ENCODE measurements at places on chromosomes 3 and 15.

DNA sequence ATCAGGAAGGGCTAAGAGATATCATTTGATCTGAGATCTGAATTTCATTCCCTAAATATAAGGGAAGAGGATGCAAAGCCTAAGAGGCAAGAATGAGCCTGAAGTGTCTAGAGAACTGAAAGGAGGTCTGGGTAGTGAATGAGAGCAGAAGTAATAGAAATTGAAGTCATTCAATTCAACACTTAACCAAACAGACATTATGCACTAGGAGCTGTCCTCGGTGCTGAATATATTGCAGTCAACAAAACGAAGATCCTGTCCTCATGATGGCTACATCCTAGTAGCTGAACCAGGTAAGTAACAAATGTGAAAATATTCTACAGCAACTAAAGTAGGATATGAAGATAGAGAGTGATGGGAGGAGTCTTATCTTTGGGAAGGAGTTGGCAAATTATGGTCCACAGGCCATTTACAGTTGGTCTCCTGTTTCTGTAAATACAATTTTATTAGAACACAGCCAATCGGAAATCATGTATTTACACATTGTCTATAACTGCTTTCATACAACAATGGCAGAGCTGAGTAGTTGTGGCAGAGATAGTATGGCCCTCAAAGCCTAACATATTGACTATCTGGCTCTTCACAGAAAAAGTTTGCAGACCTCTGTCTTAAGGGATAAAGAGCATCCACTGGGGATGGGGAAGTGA, 192.9 kb upstream of the CADPS start:
- no peak for DNase-seq

- DNase-seq, result no peak
Measured at GRCh38 chr15:35308802-35309201, 223.7 kb upstream of the NANOGP8 start.

- no peak for DNase-seq
Measured at GRCh38 chr3:9183011-9183410, 66.4 kb downstream of the SRGAP3 start.

DNA sequence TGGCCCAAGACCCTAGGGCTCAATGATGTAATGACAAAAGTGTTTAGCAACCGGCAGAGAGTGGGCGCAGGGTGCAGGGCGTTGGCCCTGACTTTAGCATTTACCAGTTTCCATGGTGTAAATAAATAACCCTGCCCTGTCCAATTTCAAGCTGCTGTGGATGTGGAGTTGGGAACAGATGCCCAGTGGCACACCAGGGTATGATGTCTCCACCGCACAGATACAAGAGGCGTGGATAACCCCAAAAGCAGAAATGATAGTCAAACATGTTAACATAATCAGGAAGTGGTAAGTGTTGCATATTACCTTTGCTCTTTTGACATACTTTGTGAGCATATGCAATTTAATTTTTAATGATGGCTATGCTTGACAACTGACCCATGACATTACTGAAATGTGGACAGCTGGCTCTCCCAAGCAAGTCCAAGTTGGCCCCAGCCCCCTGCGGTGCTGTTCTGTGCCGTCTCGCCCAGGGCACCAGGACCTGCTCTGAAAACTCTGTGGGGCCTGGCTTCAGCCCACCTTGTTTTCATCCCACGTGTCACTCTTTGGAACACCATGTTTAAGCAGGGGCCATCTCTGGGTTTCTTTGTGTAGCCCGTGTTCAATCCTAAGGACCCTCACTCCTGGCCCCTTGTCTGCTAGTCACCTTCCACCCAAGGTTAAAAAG, 10.8 kb upstream of the ANPEP start:
- DNase-seq, result no peak

- DNase-seq, result no peak
Measured at GRCh38 chr3:126493739-126494138, 18.0 kb upstream of the ZXDC start.

- no peak for DNase-seq
Measured at GRCh38 chr15:78880813-78881212, 8.1 kb downstream of the MORF4L1 start.

DNA sequence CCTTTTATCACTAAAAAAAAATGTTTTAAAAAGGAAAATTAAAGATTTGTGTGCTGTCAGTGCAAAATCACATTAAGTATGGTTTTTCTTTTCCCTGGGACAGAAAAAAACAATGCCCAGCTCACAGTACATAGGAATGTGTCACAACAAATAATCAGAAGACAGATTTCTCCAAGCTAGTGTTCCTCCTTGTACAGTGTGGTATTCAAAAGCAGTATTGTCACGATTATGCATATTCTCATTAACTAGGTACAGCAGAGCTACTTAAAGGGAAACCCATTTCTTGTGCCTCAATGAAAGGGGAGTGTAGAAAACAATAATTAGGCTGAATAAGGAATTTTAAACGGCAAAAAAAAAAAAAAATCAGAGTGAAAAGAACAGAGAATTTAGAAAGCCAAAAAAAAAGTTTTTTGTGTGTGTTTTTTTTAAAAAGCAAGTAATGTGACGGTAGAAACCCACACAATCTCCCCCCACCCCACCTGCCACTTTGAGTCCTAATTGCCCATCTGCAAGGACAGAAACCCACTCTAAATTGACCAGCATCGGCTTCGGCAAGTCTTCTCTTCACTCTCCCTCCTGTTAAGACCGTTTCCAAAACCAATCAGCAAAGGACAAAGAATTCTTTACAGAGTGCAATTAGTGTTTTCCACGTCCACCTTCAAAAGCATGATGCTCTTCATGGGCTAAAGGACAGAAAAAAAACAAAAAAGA, 41.0 kb downstream of the EIF4E3 start:
- DNase-seq, result no peak

GRCh38 chr3:48974076-48974864, 15.8 kb upstream of the P4HTM start:
- no peak for DNase-seq

- no peak for DNase-seq
Measured at GRCh38 chr15:58340176-58340575, 91.6 kb upstream of the LIPC start.

- DNase-seq, result no peak
Measured at GRCh38 chr3:197331131-197331530, 32.7 kb upstream of the DLG1 start.

- no peak for DNase-seq
Measured at GRCh38 chr3:156983559-156983958, 157.4 kb downstream of the LEKR1 start.

DNA sequence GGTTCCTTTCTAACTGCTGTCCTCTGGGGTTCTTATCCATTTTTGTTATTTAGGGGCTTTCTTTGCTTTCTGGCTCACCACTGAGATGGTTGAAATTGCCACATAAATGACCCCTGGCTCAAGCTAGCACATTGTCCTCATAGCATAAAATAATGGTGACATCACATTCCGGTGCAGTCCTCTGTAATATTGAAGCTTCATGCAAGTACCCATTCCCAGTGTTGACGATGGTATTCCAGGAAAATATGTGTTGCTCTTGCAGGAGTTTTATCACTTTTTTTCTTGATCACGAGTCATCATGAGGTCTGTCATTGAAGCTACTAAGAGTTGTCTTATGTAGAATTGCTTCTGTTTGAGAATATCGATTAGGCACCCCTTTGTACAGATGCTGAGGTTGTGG, 56.1 kb downstream of the CRTC3 start:
- no peak for DNase-seq

DNA sequence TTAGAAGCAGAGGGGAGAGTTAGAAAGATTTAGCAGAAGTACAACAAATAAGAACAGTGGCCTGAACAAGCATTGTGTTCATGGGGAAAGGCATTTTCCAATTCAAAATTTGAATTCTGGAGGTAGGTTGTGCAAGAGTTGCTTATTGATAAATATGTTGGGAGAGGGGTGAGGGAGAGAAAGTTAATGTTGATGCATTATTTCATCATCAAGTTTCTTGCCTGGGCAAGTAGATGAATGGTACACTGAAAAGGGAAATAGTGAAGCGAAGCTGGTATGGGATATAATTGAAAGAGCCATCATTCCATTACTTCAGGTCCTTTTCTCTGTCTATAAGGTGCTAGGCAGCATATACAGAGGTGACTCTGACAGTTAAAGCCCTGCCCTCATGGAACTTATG, 288.9 kb upstream of the GBE1 start:
- DNase-seq, result no peak

DNA sequence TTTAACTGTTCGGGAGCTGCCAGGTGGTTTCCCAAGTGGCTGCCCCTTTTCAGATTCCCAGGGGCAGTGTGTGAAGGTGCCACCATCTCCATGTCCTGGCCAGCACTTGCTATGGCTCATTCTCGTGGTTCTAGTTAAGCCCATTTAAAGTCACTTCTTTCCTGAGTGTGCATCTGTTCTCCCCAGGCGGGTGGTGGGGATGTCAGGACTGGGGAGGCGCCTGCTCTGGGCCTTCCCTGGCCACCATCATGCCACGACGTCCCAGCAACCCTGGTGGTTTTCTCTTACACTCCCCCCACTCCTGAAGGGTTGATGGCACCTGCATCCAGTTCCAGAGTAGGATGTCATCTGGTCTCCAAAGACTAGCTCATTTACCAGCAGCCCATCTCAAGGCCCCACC, 56.8 kb upstream of the TAMM41 start:
- DNase-seq, result no peak

DNA sequence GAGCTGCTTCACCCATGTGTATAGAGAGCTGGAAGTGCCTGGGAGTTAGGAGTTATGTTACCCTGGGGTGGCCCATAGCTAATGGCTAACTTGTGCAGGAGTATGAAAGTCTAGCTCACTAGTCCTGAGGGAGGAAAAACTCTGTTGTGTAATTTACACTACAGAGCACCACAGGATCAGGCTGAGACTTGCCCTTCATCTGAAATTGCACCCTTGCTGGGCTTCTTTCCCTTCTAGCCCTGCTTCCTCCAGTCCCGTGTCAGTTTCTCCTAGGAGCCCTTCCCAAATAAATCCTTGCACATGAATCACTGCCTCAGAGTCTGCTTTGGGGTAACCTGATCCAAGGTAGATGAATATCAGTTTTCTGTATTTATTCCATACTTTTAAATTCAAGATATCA, 40.0 kb downstream of the CTXND1 start:
- no peak for DNase-seq
